AG08395 (cell line): ENCODE measurements at places on chromosomes 2 and 18.

GRCh38 chr18:56196495-56197225 is 441.7 kb downstream of the TXNL1 start:
- no peak for DNase-seq

GRCh38 chr2:10221976-10222870 is 80.5 kb upstream of the HPCAL1 start:
- no peak for DNase-seq

DNA sequence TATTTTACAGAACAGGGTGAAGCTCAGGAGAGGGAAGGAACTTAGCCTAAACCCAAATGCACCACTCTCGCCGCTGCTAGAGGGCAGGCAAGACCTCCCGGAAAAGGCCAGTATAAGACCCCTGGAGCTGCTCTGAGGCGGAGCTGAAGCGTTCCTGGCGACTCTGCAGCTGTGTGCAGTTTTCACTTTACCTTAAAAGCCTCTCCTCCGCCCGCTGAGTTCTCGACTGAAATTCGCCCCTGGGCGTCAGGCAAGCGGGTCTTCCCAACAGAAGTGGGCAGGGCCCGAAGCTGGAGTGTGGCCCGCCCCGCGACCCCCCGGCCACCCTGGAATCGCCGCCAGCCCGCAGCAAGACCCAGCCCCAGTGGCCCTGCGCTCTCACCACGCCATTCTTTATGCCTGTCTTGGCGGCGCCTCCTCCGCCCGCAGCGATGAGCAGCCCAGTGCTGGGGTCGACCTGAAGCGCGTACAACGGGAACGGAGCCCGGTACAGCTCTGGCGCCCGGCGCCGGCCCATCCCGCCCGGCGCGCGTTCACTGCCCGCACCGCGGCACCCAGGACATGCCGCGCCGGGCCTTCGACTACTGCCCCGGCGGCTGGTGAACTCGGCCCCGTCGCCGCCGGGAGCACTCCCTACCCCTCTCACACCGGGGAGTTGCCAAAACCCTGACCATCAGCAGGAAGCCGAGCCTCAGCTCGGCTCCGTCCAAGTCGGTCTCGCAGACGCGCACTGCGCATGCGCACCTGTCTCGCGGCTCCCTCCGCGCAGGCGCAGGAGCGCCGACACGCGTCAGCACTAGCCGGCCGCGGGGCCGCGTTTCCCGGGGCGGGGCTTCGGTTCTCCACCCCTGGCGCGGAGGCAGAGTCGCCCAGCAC is at the start of gene PREB:
TSS of gene PREB (minus strand) at position 732 of the 876 bp plus-strand sequence. CDS start at position 517, 215 bp downstream.
- DNase-seq = peak; percentile 100

- no peak for DNase-seq
Observed at GRCh38 chr18:79900610-79901570, 50.6 kb downstream of the SLC66A2 start.

GRCh38 chr2:207930747-207931146 is 94.6 kb downstream of the PLEKHM3 start:
- DNase-seq = no peak

DNA sequence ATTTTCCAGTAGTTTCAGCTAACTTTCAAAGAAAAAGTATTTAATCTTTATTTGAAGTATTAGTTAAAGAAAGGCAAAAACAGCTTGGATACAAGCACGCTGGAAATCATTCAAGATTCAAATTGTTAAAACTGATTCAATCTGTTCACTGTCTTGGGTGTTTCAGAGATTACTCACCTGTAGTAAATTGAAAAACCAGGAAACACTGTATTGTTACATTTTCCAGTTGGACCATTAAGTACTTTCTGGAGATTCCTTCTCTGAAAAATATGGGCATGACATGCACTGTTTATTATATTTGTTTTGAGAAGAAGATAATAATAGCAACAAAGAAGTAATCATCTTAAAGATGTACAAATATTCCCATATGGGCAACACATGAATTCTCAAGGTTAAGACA is 196.1 kb downstream of the UBE2E3 start:
- no peak for DNase-seq

- DNase-seq = no peak
Observed at GRCh38 chr2:151878655-151879563, 50.7 kb upstream of the ARL5A start.

- no peak for DNase-seq
Observed at GRCh38 chr2:23703583-23704385, 223.1 kb downstream of the ATAD2B start.

GRCh38 chr2:191686729-191687128 is 8.8 kb downstream of the NABP1 start:
- DNase-seq = no peak

- no peak for DNase-seq
Observed at GRCh38 chr2:183292028-183292427, 167.8 kb downstream of the NUP35 start.

- no peak for DNase-seq
Observed at GRCh38 chr2:216083464-216084281, 2.0 kb downstream of the TMEM169 start.

DNA sequence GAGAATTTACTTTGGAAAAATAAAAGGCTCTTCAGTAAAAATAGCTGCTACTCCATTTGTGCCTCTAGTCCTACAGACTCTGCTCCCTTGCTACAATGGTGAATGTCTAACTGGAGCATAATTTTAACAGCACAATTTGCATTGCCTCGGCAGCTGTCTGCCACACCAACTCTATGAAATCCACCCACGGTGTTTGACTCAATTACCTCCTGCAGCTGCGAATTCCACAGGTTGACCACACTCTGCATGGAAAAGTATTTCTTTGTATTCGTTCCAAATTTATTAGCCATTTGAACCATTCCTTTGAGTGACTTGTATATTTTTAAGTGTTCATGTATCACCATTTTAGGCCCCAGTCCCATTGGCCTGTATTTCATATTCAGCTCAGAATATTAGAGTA is 182.1 kb upstream of the CCDC68 start:
- no peak for DNase-seq

DNA sequence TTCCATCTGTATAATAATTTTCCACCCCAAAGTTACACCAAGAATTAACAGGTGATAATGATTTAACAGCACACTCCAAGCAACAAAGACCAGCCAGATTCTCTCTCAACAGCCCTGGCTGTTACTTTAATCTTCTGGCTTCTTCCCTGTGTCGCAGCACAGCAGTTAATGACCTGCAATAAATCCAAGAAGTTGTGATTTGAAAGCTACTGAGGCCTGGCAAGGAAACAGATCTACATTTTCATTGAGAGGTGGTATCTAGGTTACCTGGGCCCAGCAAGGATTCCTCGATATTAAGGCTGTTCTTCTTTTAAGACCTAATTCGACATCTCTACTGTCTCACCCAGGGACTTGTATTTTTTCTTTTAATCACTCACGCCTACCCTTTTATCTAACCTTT is 433.8 kb downstream of the NBAS start:
- no peak for DNase-seq

DNA sequence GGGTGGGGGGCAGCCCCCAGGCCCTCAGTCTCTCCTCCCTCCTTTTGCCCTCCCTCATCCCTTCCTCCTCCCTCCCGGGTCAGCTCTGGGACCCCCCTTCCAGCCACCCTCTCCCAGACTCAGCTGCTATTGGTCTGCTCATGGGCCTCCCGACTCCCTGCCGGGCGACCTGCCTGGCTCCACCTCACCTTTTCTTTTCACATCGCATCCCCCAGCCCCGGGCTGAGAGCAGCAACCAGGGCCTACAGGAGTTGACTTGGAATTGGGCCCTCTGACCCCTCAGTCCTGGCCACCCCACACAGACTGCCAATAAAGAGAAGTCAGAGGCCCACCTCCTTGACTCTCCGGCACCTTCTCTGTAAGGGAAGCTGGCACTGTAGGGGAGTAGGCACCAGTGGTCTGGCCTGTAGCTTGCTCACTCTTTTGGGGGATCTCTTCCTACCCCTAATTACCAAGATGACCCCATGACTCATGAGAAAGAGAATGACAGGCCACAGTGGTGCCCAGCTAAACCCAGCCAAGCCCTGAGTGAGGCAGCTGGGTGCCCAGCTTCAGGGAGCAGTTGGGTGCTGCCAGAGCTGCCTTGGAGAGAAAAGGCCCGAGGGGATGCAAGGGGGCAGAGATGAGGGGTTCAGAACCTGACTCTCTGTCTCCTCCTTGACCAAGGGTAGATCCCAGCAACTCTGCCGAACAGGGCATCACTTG is 2.0 kb upstream of the ECEL1 start:
- DNase-seq = no peak

DNA sequence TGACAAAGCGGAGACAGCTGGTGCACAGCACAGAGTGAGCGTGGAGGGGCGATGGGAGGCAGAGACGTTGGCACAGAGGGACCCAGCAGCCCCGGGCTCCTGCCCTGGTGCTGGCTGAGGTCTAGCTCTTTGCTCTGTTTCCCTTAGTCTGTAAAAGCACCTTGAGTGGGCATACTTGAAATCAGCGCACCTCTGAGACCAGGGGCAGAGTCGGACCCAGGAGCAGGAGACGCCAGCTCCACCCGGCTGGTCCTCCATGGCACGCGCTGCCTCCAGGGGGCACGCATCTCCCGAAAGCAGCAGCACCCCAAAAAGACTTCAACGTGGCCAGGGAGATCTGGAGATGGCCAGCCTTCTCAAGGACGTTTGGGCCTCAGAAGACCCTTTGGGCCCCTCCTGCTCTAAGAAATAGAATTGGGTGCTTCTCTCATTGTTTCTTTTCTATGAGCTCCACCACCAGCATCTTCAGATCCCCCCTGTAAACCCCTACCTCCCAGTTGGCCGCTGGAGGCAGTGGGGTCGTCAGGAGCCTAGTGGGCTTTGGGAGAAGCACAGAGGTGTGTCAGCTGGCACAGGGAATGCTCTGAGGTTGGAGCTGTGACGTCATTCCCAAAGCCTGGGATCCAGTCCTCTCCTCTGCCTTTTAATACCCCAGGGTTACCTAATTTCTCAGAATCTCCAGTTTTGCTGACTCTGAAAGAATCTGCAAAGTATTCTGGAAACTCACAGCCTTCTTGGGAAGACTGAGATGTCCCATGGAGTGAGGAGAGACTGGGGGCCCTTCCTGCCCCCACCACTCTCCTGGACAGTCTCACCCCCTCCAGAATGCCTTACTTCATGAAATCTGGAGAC is 58.9 kb downstream of the CIB4 start:
- DNase-seq = no peak

- no peak for DNase-seq
Observed at GRCh38 chr2:236558036-236558435, 11.6 kb upstream of the ACKR3 start.

DNA sequence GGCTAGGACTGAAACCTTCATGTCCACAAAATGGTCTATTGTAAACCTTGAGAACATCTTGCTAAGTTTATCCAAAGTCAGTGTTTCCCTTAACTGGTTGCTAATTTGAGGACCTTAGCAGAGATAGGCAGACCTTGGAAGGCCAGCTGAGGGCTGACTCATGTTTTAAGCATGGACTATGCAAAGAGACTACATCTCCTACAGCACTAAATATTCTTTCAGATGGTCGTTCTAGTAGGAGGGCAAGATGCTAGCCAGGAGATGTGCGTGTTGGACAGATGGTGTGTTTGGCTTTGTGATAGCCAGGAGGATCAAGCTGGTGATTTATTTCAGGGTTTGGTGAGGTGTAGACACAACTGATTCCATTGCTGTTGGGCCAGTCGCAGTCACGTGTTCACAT is 75.8 kb downstream of the NRP2 start:
- DNase-seq = peak; percentile 59
